ENCODE measurements at places on chromosomes 16 and 17.

DNA sequence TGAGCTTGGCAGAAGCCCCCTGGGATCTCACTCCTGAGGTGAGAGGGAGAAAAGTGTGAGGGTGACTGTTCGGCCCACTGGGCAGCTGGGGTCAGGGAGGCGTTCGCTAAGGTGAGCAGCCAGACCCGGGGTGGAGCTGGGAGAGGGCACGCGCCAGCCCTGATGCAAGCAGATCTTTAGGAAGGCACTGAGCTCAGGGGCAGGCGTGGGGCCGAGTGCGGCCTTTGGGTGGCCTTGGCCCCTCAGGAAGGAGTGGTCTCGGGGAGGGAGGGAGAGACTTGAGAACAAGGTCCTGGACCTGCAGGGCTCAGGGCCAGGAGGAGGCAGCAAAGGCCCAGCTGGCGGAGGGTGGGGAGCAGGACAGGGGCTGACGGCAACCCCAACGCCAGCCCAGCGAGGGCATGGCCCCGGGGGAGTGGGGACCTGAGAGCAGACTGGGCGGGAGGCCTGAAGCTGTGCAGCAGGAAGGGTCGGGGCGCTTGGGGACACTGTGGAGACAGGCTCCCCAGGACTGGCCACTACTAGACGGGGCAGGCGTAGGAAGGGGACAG lies 14.5 kb upstream of the WDR45B start:
- no peak for DNase-seq

GRCh38 chr16:46857368-46857945 lies 26.5 kb upstream of the C16orf87 start:
- DNase-seq, result peak; percentile 80

GRCh38 chr17:22233382-22233781 lies 541.1 kb downstream of the KCNJ18 start:
- no peak for DNase-seq

- DNase-seq, result no peak
These were observed 38.9 kb upstream of the GHDC start for GRCh38 chr17:42233156-42233555.

- no peak for DNase-seq
These were observed 25.8 kb upstream of the HLF start for GRCh38 chr17:55238931-55239297.

DNA sequence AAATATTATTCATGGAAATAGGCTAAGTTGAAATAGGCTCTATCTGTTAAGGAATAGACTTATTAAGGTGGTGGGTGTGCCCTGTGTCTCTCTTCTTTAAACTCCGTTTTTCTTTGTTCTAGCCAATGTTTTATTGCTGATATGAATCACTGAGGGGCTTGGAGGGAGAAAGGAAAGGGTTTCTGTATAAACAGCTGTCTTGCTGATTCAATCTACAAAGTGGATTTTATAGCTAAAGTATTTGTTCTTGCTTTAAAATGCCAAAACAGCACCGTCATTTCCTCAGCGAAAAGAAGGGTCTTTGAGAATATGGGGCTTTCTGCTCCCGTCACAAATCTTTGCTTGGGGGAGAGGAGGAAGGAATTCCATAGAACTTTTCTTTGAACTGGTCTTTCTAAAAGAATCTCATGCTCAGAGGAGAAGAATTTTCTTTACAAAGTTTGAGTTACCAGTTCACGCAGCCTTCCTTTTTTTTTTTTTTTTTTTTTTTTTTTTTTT lies 39.3 kb downstream of the MSI2 start:
- no peak for DNase-seq

GRCh38 chr17:46115699-46116098 lies 77.5 kb downstream of the KANSL1 start:
- DNase-seq, result no peak

DNA sequence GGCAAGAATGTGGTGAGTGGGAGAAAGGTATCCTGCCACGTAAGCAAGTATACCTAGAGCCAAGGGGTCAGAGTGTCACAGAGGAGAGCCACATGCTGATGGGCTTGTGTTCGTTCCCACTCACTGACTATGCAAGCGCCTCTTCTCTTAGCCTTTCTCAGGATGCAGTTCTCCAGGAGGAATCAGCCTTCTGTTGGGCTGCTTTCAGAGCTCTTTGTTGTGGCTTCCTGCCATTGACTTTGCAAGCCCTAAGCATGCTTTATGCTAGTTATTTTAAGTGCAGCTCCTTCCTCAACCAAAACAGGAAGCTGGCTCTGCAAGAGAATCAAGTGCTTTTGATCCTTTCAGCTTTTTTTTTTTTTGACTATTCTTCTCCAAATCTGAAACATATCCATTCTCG lies 66.6 kb downstream of the SIAH1 start:
- no peak for DNase-seq

DNA sequence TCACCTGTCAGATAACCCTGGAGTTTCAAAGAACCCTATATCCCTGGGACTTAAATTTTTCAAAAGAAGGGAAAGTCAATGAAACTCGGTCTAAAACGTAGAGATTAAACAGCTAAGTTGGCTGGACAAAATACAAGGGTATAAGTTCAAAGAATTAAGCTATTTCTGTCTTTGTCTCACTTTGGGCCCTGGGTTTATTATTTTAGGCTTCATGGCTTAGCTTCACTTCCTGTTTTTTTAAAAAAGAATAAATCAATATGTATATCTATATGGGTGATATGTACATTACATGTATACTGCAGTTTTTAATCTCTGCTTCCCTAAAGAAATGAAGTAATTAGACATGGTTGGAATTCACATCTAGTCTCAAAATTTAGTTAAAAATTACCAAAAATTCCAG lies 132.3 kb downstream of the TRIM37 start:
- no peak for DNase-seq

GRCh38 chr17:78040440-78041385 lies 82.2 kb downstream of the TNRC6C start:
- DNase-seq, result peak; percentile 36

- no peak for DNase-seq
These were observed 14.3 kb downstream of the SGCA start for GRCh38 chr17:50180111-50180510.

Data from HT-29 (cell line).